Astrocyte (in vitro differentiated cells and primary cell): ENCODE measurements at places on chromosomes 7 and 10.

DNA sequence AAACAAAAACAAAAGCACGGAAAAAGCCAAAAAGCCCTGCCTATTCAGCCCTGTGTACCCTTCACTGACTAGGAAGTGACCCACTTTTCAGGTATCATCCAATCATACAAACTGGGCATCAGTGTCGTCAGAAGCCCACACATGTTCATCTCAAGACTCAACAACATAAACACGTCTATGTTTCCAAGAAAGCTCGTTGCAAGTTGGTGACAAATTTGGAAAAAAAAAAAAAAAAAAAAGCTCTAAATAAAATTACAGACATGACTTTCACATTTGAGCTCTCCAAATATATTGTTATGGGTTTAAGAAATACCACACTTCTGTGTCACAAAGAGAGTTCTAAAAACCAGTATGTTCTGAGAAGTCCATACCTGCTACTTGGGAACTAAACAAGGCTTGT lies 204.7 kb upstream of the KLF14 start:
- DNase-seq: no peak

DNA sequence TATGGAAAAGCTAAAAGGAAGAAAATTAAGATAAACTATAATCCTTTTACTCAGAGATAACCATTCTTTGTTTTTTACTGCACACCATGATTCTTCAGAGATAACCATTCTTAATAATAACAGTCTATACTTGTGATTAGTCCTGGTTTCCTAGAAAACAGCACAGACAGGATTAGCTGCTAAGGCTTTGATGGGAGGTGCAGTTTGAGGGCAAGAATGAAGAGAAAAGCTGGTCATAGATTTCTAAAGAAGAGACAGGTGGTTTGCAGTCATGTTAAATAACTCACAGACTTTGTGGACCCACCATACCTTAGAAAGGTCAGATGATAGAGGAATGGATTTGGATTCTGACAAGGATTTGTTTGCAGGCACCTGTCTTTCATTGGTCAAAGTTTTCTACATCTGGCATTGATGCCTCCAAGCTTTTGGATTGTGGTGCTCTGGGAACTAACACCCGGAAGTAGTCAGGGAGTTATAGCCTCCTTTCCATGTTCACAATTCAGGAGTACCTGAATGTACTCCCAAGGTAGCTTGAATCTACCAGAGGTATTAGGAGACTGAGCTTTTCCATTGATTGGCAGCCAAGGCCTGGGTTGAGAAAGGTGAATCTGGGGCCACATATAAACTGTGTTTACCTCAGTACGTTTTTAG lies 3.7 kb downstream of the SMC3 start:
- no peak for DNase-seq

DNA sequence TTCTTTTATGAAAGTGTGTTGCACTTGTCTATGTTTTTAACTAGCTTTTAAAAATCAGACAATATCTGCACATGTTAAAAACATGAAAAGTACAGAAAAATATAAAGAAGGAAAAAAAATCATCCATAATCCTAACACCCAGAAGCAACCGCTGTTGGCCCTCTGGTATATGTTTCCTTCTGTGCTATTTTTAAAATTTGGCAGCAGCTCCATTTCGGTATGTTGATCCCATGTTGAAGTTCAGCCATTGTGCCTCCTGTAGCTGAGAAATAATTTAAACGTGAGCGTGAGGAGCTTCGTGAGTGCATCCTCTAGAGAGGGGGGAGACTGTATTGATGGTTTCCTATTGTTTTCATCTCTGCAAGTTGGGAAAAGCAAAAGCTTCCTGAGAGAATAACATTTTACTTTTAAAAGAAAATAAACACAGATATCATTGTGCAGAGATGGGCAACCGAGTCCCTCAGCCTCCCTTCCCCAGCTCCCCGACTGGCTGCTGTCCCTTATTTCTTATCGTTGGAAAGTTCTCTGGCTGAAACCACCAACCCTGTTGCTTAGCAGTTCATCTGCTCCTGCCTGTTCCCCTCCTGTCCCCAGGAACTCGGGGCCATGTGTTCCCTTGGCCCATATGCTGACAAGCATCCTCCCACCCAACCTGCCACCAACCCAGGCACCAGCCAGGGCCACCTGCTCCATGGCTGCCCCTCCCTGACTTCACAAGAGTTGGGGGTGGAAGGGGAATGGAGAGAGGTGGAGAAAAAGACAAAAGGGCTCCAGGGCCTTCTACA lies 499.1 kb upstream of the PODXL start:
- no peak for DNase-seq

DNA sequence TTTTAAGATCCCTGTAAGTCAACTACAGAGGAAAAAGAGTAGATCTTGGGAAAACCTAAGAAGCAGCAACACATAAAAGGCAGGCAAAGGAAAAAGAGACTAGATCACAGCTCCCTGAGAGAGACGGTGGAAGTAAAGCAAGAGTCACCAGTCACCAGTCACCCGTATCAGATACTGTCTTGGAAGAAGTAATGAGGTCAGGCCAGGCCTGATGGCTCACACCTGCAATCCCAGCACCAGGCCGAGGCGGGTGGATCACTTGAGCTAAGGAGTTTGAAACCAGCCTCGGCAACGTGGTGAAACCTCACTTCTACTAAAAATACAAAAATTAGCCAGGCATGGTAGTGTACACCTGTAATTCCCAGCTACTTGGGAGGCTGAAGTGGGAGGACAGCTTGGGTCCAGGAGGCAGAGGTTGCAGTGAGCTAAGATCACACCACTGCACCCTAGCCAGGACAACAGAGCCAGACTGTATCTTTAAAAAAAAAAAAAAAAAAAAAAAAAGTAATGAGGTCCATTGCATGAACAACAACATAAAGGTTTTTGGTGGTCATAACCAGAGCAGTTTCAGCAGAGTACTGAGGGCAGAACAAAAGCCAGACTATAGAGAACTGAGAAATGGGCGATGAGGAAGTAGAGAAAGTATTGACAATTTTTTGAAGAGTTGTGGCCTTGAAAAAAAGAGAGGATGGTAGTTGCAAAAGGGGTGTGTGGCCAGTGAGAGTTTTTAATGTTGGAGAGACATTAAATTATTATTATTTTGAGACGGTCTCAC lies 16.9 kb downstream of the ZNF713 start:
- no peak for DNase-seq

DNA sequence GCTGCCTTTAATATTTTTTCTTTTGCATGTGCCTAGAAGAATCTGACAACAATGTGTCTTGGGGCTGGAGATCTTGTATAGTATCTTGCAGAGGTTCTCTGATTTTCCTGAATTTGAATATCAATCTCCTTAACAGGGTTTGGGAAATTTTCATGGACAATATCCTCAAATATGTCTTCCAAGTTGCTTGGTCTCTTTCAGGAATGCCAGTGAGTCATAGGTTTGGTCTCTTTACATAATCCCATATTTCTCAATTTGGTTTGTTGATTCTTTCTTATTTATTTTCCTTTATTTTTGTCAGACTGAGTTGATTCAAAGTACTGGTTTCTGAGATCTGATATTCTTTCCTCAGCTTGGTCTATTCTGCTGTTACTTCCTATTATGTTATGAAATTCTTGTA lies 208.7 kb upstream of the GLI3 start:
- DNase-seq: no peak

DNA sequence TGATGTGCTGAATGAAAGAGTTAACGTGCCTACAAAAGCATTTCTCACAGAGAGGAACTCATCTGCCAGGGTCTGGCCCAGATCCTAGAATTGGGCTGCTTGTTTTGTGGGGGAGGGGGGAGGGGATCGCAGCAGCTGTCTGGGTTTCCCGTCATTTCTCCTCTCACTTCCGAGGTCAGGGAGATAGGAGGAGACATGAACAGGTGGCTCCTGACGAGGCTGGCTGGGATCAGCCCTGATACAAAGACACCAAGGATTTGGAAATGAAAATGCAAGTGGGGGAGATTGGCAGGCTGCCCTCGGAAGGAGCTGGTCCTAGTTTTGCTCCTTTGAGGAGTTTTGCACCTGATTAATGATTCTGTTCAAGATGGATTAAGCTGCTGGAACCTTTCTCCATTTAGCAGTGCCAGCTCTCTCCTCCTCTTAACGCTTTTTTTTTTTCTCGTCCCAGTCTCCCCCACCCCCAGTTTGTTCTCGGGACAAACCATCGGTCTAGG lies 86.8 kb upstream of the KMT2C start:
- peak; percentile 54 for DNase-seq

GRCh38 chr10:54108961-54109360 lies 692.1 kb downstream of the PCDH15 start:
- no peak for DNase-seq

DNA sequence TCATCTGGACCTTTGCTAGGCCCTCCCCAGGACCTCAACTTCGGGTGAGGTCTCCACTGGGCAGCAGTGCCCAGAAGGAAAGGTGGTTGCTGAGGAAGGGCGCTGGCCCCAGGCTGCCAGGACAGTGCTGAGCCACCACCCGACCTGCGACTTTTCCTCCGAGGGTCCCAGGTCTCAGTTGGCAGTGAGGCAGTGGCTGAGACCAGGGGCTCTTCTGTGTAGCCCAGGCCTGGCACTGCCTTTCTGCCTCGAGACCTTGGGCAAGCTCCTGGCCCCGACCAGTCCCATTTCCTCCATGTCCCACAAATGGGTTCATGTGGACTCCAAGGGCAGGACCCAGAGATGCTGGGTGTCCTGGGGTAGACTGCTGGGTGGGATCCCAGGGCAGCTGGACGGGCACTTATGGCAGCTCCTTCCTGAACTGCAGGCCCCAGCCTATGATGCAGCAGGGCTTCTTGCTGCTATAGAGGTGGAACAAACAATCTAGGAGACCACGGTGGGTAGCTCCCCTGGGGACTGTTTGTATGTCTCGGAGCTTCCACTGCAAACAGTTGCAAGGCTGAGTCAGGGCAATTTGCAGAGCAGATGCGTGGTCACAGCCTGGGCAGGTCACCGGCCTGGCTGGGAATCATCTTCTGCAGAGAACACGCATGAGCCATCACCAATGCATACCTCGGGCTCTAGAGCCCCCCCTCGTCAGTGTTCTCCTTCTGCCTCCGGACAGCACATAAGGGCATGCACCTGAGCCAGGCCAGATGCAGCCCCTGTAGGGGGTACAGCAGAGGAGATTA lies 17.9 kb upstream of the LRRC18 start:
- DNase-seq: no peak

- DNase-seq: no peak
Measured at GRCh38 chr10:17147884-17148489, 18.4 kb upstream of the CUBN start.

DNA sequence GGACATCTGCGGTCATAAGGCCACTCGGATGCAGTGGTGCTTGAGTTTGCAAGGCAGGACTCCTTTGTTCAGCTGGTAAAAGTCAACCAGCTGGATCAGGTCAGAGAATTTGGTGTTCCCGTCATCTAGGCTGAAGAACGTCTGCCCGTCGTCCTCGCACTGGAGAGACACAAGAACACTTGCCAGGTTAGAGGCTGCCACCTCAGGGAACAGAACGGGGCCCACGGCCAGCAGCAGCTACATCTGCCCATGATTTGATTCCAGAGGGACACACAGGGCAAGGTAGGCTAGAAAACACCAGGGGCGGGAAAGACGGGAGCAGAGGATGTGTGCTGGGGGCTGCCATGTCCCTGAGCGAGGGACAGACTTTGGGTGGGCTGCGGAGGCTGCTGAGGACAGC lies 27.7 kb upstream of the DDC start:
- DNase-seq: no peak

DNA sequence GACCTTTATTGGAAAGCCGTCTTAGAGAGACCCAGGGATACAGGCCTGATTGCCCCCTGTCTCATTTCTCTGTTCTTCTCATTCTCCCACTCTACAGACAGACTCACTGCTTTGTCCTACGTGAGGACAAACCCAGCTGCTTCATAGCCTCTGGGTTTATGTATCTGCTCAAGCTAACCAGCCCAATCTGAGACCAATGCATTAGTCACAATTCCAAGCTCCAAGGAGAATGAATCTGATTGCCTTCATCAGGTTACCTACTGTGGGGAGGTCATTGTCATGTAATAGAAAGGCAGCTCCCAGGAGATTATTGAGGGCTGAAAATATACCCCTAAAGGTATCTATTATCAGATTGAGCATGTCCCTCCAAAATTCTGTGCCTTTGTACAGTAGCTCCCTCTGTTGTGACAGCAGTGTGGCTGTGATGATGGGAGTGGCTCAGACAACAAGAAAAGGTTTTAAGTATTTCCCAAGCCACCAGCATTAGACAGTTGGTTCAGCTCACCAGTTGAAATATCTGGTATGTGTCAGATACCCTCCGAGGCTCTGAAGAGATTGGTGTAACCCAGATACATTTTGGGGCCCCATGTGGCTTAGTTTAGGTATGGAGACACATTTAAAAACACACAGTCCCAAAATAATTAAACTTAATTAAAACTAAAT lies 123.1 kb upstream of the EEPD1 start:
- no peak for DNase-seq

- DNase-seq: peak; percentile 71
Measured at GRCh38 chr10:114930320-114930719, 7.7 kb upstream of the TRUB1 start.

DNA sequence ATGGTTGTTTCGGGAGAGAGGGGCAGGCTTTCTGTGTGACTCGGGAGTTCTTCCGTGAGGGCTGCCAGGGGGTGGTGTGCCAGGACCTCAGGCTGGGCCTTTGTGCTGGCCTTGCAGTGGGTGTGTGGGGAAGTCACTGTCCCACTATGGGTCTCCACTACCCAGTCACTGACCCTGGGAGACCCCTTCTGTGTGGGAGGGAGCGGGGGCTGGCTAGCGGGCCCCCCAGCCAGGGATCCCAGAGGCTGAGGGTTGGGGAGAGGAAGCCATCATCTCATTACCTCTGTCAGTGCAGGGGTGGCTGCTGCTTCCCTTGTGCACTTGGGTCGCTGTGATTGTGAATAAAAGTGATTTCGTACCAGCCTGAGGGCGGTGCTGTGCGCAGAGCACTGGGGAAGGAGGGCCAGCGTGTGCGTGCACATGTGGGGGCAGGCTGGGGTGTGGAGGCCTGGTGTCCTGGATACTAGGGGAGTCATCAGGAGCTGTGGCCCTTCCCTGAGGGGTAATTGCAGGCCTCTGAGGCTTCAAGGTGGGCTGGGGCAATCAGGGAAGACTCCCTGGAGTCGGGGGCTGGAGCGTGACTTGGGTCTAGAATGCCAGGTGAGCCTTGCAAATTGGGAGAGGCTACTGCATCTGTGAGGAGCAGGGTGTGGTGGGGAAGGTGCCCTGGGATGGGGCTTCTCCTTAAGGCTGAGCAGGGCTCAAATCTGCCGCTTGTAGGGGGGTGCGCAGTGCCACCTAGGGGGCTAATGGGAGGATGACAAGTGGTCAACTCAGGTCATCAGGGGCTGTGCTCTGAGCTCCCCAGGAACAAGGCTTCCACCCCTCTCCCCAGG lies 98.9 kb downstream of the NEURL1 start:
- DNase-seq: no peak

- DNase-seq: no peak
Measured at GRCh38 chr7:158001621-158002320, 585.9 kb downstream of the PTPRN2 start.

GRCh38 chr7:112266595-112267270 lies 60.2 kb downstream of the ZNF277 start:
- DNase-seq: peak; percentile 55

GRCh38 chr7:87797798-87798403 lies 78.3 kb downstream of the SLC25A40 start:
- DNase-seq: peak; percentile 25
